ENCODE measurements at places on chromosomes 12 and 14.

DNA sequence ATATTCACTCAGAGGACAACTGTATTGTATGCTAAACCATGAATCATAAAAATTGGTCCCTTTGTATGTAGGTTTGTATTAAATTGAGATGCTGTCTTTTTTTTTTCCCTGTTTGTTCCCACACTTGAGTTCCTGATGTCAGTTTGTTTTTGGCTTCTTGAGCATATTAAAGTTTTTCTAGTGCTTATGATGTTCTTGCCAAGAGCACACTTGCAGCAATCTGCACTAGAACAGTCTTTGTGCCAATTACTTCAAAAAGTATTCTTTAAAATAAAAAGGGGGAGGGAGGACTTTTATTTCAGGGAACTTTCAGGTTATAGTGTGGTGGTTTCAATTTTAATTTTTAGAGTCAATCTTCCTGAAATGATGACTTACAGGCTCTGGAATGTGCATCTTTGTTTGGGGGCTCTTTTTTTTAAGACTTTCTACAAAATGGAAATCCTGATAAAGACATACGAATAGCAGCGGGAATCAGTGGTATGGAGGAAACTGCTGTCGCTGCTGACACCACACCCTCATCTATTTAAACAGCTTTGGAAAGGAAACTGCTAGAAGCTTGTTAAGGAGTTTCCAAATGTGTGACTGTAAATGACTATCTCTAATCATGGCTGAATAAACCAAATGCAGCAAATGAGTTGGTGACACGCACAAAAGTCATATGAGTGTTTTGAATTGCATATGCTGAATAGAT is 188.6 kb downstream of the EGLN3 start:
- DNase-seq: no peak

DNA sequence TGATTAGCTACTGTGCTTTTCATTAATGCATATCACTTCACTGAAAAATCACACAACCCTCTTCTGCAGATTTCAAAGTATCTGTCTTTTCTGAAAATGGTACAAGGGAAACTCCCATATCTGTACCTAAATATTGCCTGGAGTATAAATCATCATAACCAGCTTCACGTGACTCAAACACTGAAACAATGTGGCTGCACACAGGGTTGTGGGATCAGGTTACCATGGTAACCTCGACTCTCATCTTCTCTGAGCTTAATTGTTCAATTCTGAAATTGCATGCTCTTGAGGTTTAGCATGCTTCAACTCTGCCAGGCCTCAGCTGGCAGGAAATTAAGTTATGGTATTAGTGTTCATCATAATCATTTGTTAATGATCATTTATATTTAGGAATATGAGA is 77.5 kb upstream of the CPSF6 start:
- no peak for DNase-seq

DNA sequence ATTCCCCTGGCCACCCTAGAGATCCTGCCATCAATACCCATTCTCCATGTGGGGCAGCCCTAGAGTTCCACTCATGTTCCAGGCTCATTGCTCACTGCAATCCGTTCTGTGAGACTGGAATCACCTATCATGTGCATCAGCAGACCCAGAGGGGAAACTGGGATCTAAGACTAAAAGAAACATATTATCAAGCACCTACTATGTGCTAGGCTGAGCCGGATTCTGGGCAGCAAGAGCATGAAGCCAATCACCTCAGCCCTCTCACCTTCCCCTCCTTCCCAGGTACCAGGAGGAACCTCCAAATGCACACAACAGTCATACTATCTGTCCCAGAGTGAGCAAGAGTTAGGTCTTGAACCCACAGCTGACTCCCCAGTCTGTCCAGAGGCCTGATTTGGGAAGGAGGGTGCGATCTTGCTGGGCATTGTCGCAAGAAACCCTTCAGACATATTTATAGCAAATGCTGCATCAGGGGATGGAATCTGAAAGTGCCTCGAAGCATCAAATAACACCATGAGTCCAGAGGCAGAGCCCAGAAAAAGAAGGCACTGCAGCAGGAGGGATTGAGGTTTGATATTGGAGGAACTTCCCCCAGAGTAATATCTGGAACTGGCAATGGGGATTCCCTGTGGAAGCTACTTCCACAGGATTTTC is 6.7 kb upstream of the CACNB3 start:
- no peak for DNase-seq

DNA sequence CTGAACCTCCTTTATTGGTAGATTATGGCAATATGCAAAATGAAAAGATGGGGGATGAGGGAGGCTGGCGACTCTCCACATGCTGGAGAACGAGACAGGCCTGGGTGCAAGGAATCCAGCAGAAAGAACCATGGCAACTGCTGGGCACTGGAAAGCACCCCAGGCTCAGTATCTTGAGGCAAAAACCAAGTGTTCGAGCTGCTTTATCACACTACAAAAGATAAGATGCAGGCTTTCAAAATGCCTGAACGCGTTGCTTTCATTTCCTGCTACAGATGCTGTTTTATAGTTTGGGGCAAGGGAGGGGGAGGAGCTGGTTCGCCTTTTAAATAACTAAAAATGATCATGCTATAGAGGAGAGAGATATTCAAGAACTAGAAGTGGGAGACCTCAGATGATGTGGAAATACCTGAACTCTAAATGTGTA is 38.9 kb downstream of the NIN start:
- DNase-seq: no peak

DNA sequence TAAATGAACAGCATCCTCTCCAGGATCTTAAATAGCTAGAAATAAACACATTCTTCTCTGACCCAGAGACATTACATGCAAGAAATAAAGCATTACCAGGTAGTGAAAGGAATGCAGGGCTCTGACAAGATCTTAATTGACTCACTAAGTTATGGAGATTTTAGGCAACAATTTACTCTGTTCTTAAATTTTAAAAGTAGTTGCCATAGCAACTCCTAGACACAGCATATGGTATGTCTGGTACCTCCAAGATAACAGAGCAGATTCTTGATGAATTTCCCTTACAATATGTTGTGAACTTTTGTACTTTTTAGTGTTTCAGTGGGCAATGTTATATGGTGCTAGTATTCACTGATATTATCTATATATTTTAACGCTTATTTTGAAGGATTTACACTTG is 76.7 kb upstream of the G2E3 start:
- DNase-seq: no peak

DNA sequence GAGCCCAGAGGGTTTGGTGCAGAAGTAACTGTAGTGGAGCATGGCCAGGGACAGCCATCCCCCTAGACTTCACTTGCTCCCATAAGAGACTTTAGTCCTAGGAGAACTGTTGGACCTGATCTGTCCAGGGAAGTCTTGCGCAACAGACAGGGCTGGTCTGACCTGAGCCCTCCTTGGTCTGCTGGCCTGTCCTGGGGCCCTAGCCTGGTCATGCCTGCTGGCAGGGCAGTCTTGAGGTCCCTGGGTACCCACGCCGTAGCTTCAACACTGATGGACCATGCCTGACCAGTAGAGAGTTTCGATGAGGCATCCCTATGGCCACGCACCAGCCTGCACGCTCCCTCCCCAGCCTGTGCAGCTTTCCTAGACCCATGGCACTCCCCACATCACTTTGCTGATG is 305.7 kb downstream of the GPHN start:
- DNase-seq: no peak

DNA sequence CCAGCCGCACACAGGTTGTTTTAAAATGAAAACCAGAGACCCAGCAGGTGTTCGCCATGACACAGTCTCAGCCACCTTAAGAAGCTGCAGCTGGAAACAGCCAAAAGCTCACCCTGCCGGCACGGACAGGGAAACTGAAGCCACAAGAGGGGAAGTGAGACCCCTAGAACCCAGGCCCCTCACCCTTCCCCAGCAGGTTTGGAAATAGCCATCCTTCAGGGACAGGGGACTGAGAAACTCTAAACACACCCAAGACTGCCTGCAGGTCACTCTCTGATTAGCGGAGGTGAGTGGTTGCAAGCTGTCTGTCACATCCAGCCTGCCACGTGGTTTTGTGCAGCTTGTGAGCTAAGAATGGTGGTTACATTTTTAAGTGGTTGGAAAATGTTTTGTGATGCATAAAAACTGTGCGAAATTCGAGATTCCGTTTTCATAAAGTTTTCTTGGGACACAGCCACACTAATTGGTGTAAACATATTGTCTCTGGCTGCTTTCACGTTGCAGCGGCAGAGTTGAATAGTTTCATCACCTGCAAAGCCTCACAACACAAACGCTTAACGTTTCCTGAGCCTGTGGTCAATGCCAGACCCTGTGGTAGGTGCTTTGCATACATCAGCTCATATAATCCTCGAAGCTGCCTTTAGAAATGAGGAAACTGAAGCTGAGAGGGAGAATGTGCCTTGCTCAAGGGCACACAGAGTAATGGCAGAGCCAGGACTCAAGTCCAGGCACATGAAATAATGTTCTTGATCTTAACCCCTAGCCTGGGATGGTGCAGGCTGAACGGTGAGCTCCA is 1.7 kb upstream of the SELPLG start:
- DNase-seq: no peak

DNA sequence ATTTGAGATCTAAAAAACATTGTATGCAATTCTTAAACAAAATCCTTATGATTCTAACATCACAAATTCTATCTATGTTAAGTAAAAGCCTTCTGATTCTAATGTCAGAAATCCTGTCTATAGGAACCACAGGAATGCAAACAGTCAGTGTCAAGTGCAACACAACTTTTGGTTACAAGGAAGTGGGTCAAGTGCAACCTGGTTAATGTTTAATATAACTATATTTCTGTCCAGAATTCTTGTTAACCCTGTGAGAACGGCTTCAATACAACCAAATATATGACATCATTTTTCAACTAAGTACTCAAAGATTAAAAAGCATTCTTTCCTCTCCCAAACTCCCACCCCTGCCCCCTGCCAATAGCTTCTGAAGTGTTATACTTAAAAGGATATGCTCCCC is 107.9 kb upstream of the PLEKHA5 start:
- no peak for DNase-seq

GRCh38 chr14:54814076-54814475 is 88.5 kb downstream of the GCH1 start:
- peak; percentile 60 for DNase-seq

DNA sequence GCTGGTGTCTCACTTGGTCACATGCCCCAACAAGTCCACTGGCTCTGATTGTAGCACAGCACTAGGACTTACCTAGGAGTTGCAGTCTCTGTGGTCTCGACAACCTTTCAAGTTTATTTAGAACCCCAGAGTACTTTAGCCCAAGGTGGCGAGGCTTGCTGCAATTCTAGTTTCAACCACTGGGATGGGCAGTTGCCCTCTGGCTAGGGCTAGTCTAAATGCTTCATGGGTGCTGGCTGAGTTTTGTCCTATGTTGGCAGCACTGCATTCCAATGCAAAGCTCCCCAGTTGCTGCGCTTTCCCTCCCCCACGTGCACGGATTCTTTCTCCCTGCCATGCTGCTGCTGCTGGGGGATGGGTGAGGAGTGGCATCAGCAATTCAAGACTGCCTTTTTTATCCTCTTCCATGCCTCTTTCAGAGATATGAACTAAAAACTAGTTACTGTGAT is 207.9 kb downstream of the SYNE2 start:
- DNase-seq: peak; percentile 33

DNA sequence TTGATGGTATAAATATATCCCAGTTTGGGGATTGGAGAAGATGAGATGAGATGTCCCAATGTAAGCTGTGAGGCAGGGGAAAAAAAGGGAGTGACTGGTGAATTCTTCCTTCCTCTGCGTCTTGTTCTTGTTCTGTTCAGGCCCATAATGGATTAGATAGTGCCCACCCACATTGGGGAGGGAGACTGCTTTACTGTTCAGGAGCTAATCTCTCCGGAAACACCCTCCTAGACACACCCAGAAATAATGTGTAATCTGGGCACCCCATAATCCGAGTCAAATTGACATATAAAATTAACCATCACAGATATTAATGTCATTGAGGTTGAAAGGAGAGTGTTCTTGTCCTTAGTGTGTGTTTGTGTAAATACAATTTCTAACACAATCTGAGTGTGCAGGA is 29.3 kb downstream of the ETV6 start:
- no peak for DNase-seq
